Motor neuron (in vitro differentiated cells): ENCODE measurements at places on chromosomes 12 and 14. TPM values are rescaled to one million over a fixed set of nuclear protein-coding genes. Genes with fewer than 3 reads are reported as not detected.

GRCh38 chr14:32468955-32469354 is 139.9 kb downstream of the AKAP6 start:
- ATAC-seq: peak; percentile 86

DNA sequence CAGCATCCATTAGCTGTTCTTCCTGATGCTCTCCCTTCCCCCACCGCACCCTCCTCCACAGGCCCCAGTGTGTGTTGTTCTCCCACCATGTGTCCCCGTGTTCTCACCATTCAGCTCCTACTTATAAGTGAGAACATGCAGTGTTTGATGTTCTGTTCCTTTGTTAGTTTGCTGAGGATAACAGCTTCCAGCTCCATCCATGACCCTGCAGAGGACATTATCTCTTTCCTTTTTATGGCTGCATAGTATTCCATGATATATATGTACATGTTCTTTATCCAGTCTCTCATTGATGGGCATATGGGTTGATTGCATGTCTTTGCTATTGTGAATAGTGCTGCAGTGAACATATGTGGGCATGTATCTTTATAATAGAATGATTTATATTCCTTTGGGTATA is 9.0 kb downstream of the ATF1 start:
- no peak for ATAC-seq

GRCh38 chr14:100533656-100534485 is 53.3 kb downstream of the BEGAIN start:
- ATAC-seq: peak; percentile 58

GRCh38 chr12:85644508-85644907 is 191.7 kb downstream of the RASSF9 start:
- no peak for ATAC-seq

GRCh38 chr14:54709444-54709843 is 142.5 kb downstream of the SAMD4A start:
- ATAC-seq: no peak

- ATAC-seq: no peak
Measured at GRCh38 chr12:42742716-42743115, 153.2 kb upstream of the PRICKLE1 start.

- ATAC-seq: no peak
Measured at GRCh38 chr12:3748620-3749019, 4.3 kb downstream of the CRACR2A start.

DNA sequence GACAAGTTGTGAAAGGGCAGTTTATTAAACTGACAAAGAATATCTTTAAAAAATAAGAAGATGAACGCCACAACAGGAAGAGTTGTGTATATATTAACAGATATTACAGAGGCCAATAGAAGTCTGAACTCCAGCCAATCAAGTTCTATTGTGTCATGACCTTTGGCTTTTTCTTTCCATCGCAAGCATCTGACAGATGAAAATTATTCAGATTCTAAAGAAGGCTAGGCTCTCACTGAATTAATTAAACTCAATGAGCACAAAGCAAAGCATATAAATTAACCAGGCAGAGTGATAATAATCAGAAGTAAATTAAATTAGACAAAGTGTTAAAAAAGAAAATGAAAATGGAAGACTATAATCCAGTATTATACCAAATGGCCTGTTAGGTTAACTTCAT is 62.0 kb upstream of the PYGL start:
- ATAC-seq: peak; percentile 1

DNA sequence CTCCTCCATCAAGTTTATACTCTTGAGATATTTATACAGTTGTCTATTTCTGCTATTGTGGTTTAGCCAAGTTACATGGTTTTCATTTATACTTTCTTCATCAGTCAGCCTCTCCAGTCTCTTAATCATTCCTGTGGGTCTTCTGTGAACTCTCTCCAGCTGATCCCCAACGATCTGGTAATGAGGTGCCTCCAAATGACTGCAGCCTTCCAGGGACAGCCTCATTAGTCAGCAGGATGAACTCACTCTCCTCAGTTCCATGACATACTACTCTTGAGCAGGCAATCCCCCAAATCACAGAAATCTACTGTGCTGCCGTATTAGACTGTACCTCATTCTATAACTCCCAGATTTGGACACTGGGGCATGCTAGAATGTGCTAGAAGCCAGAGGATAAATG is 15.3 kb downstream of the AREL1 start:
- ATAC-seq: peak; percentile 35

DNA sequence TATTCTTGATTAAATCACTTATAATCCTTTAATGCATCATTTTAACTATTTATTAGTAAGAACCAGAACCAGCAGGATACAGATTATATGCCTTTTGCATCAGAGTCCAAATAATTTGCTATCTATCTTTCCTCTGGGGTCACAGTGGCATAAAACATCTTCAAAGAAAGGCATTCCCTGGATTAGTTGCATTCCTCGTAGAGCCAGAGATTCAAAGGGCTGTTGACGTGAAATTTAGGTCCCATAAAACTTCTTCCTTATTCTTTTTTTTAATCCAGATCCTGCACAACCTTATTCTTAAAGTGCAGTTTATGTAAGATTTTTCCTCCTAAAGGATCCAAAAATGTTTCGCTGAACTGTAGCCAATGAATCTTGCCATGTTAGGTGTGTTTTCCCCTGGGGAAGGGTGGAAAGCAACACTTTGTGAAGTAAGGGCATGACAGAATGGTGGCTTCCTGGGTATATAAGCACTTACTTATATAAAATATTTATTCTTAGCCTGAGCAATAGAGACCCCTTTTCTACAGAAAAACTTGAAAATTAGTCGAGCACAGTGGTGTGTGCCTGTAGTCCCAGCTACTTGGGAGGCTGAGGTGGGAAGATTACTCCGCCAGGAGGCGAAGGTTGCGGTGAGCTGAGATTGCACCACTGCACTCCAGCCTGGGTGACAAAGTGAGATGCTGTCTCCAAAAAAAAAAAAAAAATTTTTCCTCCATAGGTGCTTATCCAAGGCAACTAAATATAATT is 208.7 kb downstream of the PCNX1 start:
- ATAC-seq: no peak

- peak; percentile 85 for ATAC-seq
Measured at GRCh38 chr14:63438065-63438757, 105.0 kb downstream of the PPP2R5E start.

GRCh38 chr12:68310370-68310769 is 21.8 kb downstream of the MDM1 start:
- ATAC-seq: peak; percentile 54

GRCh38 chr12:108646600-108647579 is 13.2 kb upstream of the SELPLG start:
- ATAC-seq: peak; percentile 32

- no peak for ATAC-seq
Measured at GRCh38 chr12:16449459-16449858, 102.0 kb downstream of the MGST1 start.

- ATAC-seq: no peak
Measured at GRCh38 chr12:9634969-9635754, 27.4 kb upstream of the KLRB1 start.

DNA sequence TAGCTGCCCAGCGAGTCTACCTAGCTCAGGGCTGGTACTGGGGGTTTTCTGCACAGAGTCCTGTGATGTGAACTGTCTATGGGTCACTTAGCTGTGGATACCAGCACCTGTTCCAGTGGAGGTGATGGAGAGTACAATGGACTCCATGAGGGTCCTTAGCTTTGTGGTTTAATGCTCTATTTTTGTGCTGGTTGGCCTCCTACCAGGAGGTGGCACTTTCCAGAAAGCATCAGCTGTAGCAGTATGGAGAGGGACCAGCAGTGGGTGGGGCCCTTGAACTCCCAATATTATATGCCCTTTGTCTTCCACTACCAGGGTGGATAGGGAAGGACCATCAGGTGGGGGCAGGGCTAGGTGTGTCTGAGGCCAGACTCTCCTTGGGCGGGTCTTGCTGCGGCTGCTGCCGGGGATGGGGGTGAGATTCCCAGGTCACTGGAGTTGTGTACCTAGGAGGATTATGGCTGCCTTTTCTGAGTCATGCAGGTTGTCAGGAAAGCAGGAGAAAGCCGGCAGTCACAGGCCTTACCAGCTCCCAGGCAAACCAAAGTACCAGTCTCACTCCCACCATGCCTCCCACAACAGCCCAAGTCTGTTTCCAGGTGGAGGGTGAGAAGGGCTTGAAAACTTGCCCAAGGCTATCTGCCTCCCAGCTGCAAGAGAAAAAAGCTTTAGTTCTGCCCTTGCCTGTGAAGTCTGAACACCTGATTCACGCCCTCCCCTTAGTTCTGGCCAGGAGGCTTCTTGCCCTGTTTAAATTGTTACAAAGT is 163.0 kb upstream of the NUDT4 start:
- no peak for ATAC-seq

- ATAC-seq: no peak
Measured at GRCh38 chr12:95956557-95957145, 13.5 kb downstream of the AMDHD1 start.

GRCh38 chr14:30770376-30770775 is 104.0 kb upstream of the COCH start:
- ATAC-seq: no peak

GRCh38 chr12:73072214-73072613 is 800.0 kb downstream of the TRHDE start:
- ATAC-seq: no peak

DNA sequence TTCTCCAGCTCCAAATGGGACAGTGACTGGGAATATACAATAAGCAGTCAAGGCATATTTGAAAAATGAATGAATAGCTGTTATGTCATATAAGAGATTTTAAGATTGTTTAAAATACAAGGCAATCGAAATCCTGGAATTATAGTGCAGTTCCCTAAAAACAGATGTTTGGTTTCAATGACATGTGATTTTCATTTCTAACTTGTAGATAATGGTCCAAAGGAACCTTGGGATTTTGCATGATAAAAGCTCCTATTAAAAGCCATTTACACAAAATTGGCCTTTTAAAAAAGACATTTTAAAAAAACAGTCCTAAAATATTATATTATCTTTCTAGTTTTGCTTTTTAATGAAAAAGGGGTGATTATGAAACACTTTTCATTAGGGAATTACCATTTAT is 905.1 kb downstream of the GALC start:
- no peak for ATAC-seq

DNA sequence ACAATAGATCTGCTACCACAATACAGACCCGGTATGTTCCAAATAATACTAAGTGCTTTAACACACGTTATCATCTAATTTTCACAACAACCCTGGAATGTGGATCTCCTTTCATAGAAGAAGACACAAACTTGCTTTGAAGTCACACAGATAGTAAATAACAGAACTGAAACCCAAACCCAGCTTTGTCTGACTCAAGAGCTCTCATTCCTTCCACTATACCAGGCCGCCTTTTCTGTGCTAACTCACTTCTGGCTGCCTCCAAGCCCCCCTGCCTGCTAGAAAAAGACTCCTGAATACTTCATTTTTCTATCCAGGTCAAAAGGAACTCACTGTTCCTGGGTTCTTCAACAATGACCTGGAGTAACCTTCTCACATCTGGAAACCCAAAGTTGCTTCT is 37.8 kb downstream of the PRPF40B start:
- no peak for ATAC-seq

DNA sequence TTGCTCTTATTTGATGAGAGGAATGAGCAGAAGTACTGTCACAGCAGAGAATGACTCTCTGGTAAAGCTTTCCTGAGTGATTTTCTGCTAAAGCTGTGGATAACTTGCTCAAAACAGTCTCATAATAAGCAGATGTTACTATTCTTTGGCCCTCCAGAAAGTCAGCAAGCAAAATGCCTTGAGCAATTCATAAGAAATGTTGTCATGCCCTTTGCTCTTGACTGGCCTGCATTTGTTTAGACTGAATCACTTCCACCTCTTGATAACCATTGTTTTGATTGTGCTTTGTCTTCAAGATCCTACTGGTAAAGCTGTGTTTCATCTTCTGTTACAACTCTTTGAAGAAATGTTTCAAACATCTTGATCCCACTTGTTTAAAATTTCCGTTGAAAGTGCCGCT is 457.9 kb upstream of the FOXG1 start:
- no peak for ATAC-seq

- ATAC-seq: peak; percentile 77
Measured at GRCh38 chr12:2336409-2336829, 283.6 kb downstream of the CACNA1C start.

DNA sequence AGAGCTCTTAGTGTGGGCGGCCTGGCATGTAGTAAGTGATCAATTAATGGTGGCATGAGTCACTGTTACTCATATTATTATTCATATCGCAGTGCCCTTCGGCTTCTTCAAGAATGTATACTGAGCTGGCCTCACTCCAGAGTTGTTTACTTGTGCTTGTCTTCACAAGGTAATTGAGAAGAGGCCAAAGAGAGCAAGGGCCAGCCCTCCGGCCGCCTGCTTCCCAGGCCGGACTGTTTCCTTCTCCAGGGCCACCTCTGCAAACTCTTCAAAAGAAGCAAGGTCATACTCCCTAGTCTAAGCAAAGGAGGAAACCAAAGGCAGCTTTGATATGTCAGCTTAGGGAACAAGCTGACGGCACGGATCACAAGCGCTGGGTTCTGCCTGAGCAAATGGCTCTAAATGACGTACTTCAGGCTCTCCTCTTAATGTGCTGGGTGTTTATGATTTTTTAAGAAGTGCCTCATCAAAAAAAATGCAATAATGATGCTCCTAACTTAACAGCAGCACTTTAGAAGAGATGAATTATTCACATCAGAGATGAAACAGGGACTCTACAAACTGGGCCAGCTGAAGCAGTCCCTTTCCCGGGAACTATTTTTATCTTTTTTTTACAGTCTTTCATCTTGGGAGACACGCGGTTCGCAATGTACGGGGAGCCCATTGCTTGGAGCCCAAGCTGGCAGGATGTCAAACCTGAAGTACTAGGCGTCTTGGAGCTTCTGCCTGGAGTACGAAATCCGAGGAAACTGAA is 65.6 kb upstream of the DLK1 start:
- ATAC-seq: no peak

DNA sequence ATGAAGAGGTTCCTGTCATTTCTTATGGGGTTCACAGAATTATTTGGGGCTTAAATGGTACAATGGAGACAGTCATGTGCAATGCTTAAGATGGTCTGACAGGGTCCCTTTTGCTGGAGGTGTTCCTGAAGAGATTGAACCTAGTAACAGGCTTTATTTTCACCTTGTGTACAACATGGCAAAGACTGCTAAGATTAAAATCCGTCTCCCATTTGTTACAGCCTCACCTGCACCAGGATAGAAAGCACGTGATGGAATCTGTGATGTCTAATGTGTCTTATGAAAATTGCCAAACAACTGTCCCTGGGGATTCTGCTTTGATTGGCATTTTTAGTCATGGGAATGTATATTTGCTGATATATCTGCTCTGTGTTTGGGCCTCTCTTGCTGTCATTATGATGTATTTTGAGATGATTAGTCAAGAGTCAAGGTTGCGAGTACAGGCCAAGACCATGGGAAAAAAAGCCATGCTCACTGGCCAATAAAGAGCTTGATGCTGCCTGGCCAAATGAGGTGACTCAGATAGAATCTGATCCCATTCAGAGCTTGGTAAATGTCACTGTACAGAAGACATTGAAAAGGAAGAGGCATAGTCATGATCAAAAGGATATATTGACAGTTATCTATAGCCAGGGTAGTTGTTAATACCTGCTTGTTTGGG is 96.1 kb downstream of the FLRT2 start:
- ATAC-seq: peak; percentile 52

NR4A1 gene
- 8.0 and 10.7 TPM in 2 replicates for total RNA-seq

LIN7A gene
- 23.5 and 25.6 TPM in 2 replicates for total RNA-seq

CPNE6 gene
- 0.54 and 1.0 TPM in 2 replicates for total RNA-seq

NEUROD4 gene
- total RNA-seq: 0.42 TPM in 1 of 2 replicates, not detected in the other

P2RX2 gene
- 0.34 TPM in 1 of 2 replicates, not detected in the other for total RNA-seq

PPP1R1A gene
- 1.1 and 1.3 TPM in 2 replicates for total RNA-seq

SLC7A8 gene
- total RNA-seq: 0.91 and 0.96 TPM in 2 replicates

POTEM gene
- not detected in 2 replicates for total RNA-seq

NINJ2 gene
- total RNA-seq: 0.59 TPM in 1 of 2 replicates, not detected in the other

CCDC175 gene
- total RNA-seq: not detected in 2 replicates

GDF3 gene
- 0.21 and 0.45 TPM in 2 replicates for total RNA-seq

CCDC85C gene
- 22.8 and 24.6 TPM in 2 replicates for total RNA-seq

EIF2B1 gene
- total RNA-seq: 37.7 and 40.2 TPM in 2 replicates

TRIM9 gene
- total RNA-seq: 18.4 and 19.6 TPM in 2 replicates
